ENCODE measurements at places on chromosomes 7 and 10.

DNA sequence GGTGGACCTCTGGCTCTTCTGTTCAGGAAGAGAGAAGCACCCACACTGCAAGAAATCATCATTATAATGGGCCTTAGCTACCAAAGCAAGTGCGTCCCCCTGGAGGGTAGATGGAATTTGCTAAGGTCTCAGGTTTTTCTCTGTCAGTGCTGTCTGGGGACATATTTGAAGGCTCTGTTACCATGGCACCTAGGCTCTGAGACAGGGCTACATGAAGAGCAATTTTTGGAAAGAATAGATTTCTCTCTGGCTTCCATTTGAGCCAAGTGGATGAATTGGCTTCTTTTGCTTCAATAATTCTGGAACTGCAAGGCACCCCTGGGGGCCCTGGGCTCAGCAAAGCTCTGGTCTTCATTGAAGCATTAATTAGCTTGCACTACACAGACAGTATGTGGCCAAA lies 349.1 kb upstream of the GALNT17 start:
- no peak for DNase-seq

- DNase-seq: no peak
These were observed 109.1 kb downstream of the SRPK2 start for GRCh38 chr7:105279688-105280007.

- no peak for DNase-seq
These were observed 128.6 kb upstream of the SLC26A5 start for GRCh38 chr7:103574576-103574975.

- DNase-seq: no peak
These were observed 412.7 kb upstream of the ANKRD30A start for GRCh38 chr10:36712695-36713094.

GRCh38 chr10:104197364-104197763 lies 34.8 kb downstream of the CFAP43 start:
- DNase-seq: no peak

- DNase-seq: no peak
These were observed 40.1 kb downstream of the ELMO1 start for GRCh38 chr7:37408291-37409228.

- no peak for DNase-seq
These were observed 31.6 kb upstream of the PRSS37 start for GRCh38 chr7:141872931-141873330.

- DNase-seq: no peak
These were observed 595 bp upstream of the SFXN4 start for GRCh38 chr10:119166118-119166500.

DNA sequence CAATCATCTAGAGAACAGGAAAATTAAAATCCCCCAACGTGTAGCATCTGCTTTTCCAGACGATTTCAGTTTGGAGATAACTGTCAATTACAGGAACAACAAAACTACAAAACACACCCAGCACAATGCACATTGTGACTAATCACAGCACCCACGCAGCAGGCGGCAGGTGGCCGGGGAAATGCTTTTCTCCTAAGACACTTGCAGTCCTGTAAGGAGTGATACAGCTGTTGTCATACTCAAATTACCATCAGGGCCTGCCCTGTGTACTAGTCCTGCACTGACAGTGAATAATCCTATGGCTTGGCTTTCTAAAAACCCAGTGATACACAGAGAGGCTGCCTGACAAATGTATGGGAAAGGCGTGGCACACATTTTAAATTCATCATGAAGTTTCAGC lies 37.8 kb downstream of the COBL start:
- peak; percentile 24 for DNase-seq

- DNase-seq: no peak
These were observed 67.9 kb downstream of the ADD3 start for GRCh38 chr10:110075686-110076085.

GRCh38 chr7:39950473-39951225 lies 593 bp downstream of the CDK13 start:
- DNase-seq: no peak

- DNase-seq: no peak
These were observed 20.0 kb downstream of the GLI3 start for GRCh38 chr7:42217053-42217452.

DNA sequence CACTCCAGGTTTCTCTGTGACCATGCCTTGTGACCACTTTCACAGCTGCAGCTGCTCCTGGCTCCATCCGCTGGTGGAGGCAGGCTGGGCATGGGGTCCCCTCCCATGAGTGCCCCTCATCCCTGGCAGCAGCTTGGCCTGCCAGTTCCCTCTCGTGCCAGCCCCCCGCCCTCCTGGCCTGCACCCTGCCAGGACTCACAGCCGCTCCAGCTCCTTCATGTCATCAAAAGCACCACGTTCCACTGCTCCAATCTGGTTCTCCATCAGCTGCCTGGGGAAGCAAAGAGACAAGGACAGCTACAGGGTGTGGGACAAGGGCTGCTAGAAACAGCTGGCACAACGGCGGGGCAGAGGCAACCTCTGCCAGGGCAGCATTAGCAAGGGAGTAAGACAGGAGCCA lies 22.6 kb downstream of the SLIT1 start:
- DNase-seq: no peak

DNA sequence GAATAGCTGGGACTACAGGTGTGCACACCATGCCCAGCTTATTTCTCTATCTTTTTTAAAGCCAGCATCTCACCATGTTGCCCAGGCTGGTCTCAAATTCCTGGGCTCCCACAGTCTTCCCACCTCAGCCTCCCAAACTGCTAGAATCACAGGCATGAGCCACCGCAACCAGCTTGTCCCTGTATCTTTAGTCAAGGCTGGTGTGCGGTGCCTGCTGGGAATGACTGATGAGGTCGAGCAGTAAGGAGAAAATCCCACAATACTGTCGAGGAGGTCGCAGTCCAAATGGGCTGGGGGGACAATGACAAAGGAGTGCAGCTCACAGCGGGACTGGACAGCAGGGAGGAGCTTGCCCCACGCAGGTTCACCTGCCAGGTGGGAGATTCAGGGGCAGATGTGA lies 50.2 kb upstream of the CALN1 start:
- DNase-seq: no peak

DNA sequence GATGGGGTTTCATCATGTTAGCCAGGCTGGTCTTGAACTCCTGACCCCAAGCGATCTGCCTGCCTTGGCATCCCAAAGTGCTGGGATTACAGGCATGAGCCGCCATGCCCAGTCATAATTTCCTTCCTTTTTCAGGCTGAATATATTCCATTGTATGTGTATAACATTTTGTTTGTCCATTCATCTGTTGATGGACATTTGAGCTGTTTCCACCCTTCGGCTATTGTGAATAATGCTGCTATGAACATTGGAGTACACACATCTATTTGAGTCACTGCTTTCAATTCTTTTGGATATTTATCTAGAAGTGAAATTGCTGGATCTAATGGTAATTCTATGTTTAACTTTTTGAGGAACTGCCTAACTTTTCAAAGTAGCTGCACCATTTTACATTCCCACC lies 34.6 kb downstream of the TLX1 start:
- no peak for DNase-seq

DNA sequence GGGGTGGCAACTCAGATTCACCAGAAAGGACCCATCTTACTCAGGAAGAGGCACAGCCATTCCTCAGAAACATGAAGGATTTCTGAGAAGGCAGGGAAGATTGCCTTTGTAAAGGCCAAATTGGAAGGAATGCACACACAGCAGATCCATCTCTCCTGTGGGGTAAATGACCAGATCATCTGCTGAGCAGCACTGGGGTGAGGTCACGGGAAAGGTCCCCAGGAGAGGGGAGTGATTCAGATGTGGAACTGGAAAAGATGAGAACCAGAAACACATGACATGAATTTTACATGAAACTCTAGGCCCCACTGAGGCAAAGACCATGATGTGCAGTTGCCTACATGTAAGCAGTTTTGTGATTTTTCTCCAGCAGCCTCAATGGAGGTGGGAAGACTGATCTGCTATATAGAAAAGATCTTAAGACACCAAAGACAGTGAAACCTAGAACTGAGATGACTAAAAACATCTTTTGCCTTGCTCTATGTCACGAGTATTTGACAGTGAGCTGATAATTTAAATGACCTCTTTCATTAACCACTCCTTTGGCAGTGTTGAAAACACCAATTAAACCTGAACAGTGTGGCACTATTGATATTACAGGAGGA lies 91.6 kb downstream of the AMPH start:
- DNase-seq: no peak

- DNase-seq: no peak
These were observed 8.2 kb upstream of the SUN1 start for GRCh38 chr7:824081-824480.

DNA sequence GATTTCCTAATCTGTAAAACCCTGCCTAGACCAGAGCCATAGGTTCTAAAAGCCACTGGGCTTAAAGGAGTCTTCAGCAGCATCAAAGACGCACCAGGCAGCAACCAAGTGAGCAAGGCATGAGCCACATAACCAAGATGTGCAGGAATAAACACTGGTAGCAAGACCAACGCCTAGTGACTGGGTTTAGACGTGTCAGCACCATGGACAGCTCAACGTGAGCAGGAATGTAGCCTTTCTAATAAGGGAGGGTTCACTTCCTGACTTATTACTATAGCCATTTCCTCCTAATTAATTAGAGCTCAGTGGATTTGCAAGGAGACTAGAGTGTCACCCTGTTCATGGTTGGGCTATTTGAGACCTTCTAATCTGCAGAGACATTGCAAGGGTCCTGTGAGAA lies 223.7 kb downstream of the LHFPL3 start:
- DNase-seq: no peak

DNA sequence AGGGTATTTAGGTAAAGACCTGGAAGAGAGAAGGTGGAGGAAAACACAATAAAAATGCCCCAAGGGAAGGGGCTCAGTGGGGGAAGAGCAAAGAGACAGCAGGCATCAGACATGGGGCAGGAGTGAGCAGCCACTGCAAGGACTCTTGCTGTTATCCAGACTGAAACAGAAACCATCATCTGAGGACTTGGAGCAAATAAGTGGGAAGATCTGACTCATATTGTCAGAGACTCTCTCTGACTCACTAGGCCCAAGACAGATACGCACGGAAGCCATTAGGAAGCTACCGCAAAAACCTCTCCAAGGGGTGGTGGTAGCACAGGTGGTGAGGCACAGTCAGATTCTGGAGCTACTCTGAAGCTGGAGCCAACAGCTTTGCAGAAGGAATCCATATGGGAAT lies 110.7 kb downstream of the RNF32 start:
- DNase-seq: no peak

- no peak for DNase-seq
These were observed 2.3 kb downstream of the IL6 start for GRCh38 chr7:22729180-22729825.

DNA sequence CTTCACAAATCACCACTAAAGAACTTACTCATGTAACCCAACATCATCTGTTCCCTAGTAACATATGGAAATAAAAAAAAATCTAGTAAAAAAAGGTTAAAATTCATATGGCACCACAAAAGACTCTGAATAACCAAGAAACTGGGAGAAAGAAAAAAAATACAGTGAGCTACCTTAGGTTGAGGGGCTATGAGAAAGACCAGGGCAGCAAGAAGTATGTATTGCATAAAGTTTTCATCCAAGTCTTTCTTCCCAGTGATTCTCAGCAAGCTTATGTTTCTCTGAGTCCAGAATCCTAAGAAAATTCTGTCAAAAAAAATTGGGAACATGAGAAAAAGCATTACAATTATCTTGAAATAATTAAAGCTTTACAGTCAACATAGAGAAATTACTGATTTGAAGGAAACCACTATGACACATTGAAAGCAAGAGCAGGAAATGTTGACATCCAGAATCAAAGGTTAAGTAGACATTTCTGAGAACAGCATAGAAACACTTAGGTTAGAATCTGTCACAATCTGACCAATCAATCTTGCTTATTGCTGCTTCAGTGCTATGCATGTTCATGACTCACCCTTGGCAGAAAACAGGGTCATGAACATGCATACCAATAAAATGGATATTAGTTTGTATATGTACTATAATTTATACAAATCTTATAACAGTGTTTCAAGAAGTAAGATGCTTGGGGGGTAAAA lies 494.0 kb upstream of the POT1 start:
- no peak for DNase-seq

All from NCI-H2029 treated with DMSO at 0.1 percent for 48 hours (cell line).